Activated CD4-positive, alpha-beta T cell treated with anti-CD3 and anti-CD28 coated beads for 36 hours (primary cell): ENCODE measurements at places on chromosomes 1 and 21. TPM values are rescaled to one million over a fixed set of nuclear protein-coding genes. Genes with fewer than 3 reads are reported as not detected.
A peak's percentile ranks its signal among the peaks of the same experiment; 100 is the strongest.

DNA sequence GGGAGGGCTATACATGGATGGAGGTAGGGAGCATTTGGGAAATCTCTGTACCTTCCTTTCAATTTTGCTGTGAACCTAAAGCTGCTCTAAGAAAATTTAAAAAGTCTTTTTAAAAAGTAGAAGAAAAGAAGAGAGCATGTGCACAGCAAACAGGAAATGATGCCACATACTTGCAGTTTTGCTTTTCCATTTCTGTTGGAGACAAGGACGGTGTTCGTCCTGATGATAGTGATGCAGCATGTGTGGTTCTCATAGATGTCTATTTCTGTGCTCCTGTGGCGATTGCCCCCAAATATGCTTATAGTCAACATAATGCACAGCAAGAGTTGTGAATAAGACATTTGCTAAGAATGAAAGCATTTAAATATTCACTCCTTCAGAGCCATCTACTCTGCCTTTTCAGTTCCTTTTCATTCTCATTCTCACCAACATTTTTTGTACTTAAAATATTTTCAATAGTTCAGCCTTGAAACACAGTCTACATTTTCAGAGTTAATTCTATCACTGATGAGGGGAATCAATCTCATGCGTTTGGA, 66.6 kb downstream of the LRRC8C start:
- peaks cover 80% of the 10 kb centered on the region for H3K4me1 ChIP-seq
- no peak for DNase-seq
- H3K36me3 ChIP-seq = peaks cover 80% of the 10 kb centered on the region
- H3K27me3 ChIP-seq = no peaks in the 10 kb centered on the region
- peak overlapping the region; percentile 94 for H3K27ac ChIP-seq

- no peak for DNase-seq
- no peak overlapping the region for H3K4me3 ChIP-seq
- H3K27me3 ChIP-seq = peaks cover 1% of the 10 kb centered on the region
- no peaks in the 10 kb centered on the region for H3K36me3 ChIP-seq
- H3K4me1 ChIP-seq = no peaks in the 10 kb centered on the region
Observed at GRCh38 chr1:207140536-207140935, 36.5 kb downstream of the C4BPA start.

GRCh38 chr1:161032409-161032808, 6.4 kb downstream of the TSTD1 start:
- H3K36me3 ChIP-seq = peaks cover 10% of the 10 kb centered on the region
- H3K27ac ChIP-seq = peak overlapping the region; percentile 52
- no peak for DNase-seq
- H3K4me3 ChIP-seq = no peak overlapping the region

GRCh38 chr1:175137369-175137768, 55.2 kb downstream of the KIAA0040 start:
- no peak overlapping the region for H3K4me3 ChIP-seq
- H3K4me1 ChIP-seq = peaks cover 8% of the 10 kb centered on the region
- H3K27me3 ChIP-seq = peaks cover 12% of the 10 kb centered on the region
- no peaks in the 10 kb centered on the region for H3K36me3 ChIP-seq

DNA sequence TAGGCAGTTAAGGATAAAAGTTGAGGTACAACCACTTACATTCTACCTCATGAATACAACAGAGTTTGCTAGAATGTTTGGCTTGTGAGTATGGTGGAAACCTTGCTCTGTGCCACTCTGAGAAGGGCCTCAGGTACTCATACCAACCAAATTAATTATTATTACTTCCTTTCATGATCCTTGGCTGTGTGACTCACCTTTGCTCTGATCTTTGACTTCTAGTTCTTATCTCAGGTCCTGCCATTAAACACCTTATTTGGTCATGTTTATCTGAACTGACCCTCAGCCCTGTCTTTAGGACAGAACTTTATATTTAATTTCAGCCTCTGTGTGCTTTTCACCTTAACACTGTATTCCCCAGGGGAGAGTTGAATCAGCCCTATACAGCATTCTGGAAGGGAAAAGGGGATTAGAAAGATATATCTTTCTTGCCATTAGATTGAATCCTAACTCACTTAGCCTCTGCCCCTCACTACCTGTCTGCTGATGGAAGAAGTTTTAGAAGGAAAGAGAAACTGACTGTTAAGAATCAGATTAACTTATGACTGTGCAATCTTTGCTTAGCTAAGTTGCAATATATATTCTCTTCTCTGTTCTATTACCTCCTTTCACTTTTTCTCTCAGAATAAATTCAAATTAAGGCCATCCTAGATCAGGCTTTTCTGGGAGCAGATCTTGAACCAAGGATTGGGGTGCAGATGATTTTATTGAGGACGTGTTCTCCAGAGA, 260.4 kb upstream of the DPYD start:
- no peaks in the 10 kb centered on the region for H3K4me1 ChIP-seq
- H3K36me3 ChIP-seq = no peaks in the 10 kb centered on the region
- DNase-seq = no peak
- no peak overlapping the region for H3K27ac ChIP-seq

GRCh38 chr1:204464701-204465100, 29.9 kb downstream of the PIK3C2B start:
- peaks cover 42% of the 10 kb centered on the region for H3K36me3 ChIP-seq
- no peak overlapping the region for H3K4me3 ChIP-seq
- peak overlapping the region; percentile 72 for H3K27ac ChIP-seq
- H3K4me1 ChIP-seq = peaks cover 65% of the 10 kb centered on the region
- DNase-seq = no peak

- peaks cover 9% of the 10 kb centered on the region for H3K27me3 ChIP-seq
- no peak for DNase-seq
- peaks cover 6% of the 10 kb centered on the region for H3K4me1 ChIP-seq
- H3K27ac ChIP-seq = peak overlapping the region; percentile 26
Observed at GRCh38 chr1:117120774-117121588, 568 bp downstream of the TRIM45 start.

DNA sequence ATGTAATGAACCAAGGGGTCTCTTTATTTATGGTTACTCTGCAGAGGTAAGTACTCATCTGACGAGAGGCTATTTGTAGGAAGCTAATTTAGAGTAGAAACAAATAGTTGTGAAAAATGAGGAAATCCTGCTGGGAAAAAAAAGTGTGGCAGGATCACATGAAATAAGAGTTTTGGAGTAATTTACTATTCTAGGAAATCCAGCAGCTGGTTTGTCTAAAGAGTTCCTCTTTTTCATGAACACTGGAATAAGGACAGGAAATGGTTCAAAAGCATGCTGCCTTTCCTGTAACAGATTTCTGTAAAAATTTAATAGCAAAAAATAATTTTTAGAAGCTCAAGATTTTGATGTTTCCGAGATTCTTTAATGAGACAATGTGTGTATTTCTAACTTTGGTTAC, 177.3 kb downstream of the CHRM3 start:
- H3K4me1 ChIP-seq = peaks cover 9% of the 10 kb centered on the region
- no peak overlapping the region for H3K4me3 ChIP-seq
- no peaks in the 10 kb centered on the region for H3K36me3 ChIP-seq
- H3K27ac ChIP-seq = no peak overlapping the region
- H3K27me3 ChIP-seq = no peaks in the 10 kb centered on the region
- no peak for DNase-seq

GRCh38 chr1:232383455-232384123, 246.3 kb downstream of the SIPA1L2 start:
- no peaks in the 10 kb centered on the region for H3K36me3 ChIP-seq
- no peak overlapping the region for H3K27ac ChIP-seq
- H3K4me1 ChIP-seq = no peaks in the 10 kb centered on the region
- no peak overlapping the region for H3K4me3 ChIP-seq
- DNase-seq = no peak
- H3K27me3 ChIP-seq = no peaks in the 10 kb centered on the region

- no peak for DNase-seq
- H3K36me3 ChIP-seq = no peaks in the 10 kb centered on the region
- peaks cover 2% of the 10 kb centered on the region for H3K27me3 ChIP-seq
Observed at GRCh38 chr1:206832352-206832880, 33.0 kb upstream of the IL20 start.

Gene RHCE
- 1.0 TPM for total RNA-seq

Gene NHLH1
- 0.42 TPM for total RNA-seq

Gene TMEM200B
- total RNA-seq = 1.1 TPM

Gene FHAD1
- 0.21 TPM for total RNA-seq

Gene SIM2
- total RNA-seq = 2.4 TPM

Gene CFHR4
- not detected for total RNA-seq

Gene GJA4
- total RNA-seq = not detected

Gene B3GALT6
- 12.2 TPM for total RNA-seq
